Articular chondrocyte of knee joint (primary cell): ENCODE measurements at places on chromosomes 11 and 22. TPM values are rescaled to one million over a fixed set of nuclear protein-coding genes. Genes with fewer than 3 reads are reported as not detected.

The FADS2 gene
- total RNA-seq = 53.8 and 70.4 TPM in 2 replicates

The TYR gene
- not detected in 2 replicates for total RNA-seq

The SYNGR1 gene
- total RNA-seq = 4.8 and 11.0 TPM in 2 replicates

The CERK gene
- total RNA-seq = 34.9 and 36.4 TPM in 2 replicates

The TNNT3 gene
- total RNA-seq = 0.43 TPM in 1 of 2 replicates, not detected in the other

The DEFB108B gene
- not detected in 2 replicates for total RNA-seq

The CFAP300 gene
- total RNA-seq = 11.0 and 16.2 TPM in 2 replicates

The SLC16A8 gene
- under 0.01 and 0.26 TPM in 2 replicates for total RNA-seq

The MN1 gene
- 13.9 and 14.7 TPM in 2 replicates for total RNA-seq

The MRGPRF gene
- 26.2 and 43.4 TPM in 2 replicates for total RNA-seq

The PIWIL4 gene
- 4.4 and 6.8 TPM in 2 replicates for total RNA-seq
